ENCODE measurements at places on chromosomes 1 and 21.
A peak's percentile ranks its signal among the peaks of the same experiment; 100 is the strongest.

GRCh38 chr21:16773206-16773605 is 739.6 kb upstream of the CXADR start:
- DNase-seq: no peak

- DNase-seq: peak; percentile 87
These were observed 12.2 kb upstream of the IL10 start for GRCh38 chr1:206784471-206784903.

DNA sequence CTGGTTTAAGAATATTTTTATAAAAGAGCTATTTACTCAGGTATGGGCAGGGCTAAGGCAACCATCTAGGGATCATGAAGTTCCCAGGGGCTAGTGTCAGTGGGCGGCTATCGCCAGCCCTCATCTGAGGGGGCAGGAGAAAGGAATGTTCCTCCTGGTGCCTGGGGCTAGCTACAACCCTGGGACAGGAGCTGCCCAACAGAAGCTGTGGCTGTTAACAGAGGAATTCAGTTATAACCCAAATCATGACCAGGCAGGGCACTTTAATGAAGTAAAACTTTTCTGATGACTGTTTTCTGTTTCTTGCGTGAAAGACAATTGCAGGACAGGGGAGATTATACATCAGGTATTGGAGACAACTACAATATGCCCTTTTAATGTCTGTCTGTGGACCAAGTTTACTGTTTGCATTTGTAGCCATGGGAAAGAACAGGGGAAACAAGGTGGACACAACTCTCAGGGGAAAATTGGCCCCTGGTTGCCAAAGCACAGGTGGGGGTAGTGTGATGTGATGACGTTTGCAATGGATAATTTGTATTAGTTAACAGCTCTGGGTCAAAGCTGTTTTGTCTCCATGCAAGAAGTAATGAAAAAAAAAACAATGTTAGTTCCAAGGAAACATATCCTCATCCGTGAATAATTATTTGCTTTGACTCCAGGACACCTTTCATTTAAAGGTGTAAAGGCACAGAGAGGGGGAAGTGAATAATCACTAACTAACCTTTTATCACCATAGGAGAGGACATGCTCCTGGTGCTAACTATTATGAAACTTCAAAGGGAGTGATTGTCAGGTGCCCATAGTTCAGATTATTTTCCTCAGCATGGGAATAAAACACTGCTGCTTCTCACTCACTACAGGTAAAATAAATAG is 105.2 kb downstream of the TSEN15 start:
- no peak for DNase-seq

DNA sequence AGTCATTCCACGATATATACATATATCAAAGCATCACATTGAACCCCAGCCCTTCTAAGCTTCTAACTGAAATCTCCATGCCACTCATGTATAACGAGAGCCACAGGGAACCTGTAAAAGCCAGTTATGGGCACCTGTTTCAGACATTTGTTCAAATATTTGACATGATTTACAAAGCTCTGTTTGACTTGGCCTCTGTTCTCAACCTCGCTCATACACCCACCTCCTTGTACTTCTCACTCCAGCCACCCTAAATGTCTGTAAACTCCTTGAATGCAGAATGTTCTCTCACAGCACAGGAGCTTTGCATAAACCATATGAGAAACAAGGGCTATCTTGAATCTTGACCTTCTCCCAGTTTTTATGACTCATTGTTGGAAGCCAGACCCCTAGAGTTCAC is 36.9 kb upstream of the CD2 start:
- no peak for DNase-seq

GRCh38 chr1:198161718-198162090 is 4.9 kb downstream of the NEK7 start:
- DNase-seq: no peak

DNA sequence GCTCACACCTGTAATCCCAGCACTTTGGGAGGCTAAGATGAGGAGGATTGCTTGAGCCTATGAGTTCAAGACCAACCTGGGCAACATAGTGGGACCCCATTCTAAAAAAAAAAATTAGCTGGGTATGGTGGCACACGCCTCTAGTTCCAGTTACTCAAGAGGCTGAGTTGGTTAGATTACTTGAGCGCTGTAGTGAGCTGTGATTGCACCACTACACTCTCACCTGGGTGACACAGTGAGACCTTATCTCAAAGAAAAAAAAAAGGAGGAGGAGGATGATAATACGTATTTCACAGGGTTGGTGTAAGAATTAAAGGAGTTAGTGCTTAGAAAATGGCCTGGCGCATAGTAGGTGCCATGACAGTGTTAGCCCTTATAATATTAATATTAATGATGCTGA is 144.1 kb downstream of the PLXNA2 start:
- no peak for DNase-seq

- DNase-seq: no peak
These were observed 65.4 kb downstream of the JAK1 start for GRCh38 chr1:64900916-64901315.
